ENCODE measurements at places on chromosomes 12 and 14.

- DNase-seq: no peak
Observed at GRCh38 chr12:122161682-122162081, 12.3 kb downstream of the IL31 start.

DNA sequence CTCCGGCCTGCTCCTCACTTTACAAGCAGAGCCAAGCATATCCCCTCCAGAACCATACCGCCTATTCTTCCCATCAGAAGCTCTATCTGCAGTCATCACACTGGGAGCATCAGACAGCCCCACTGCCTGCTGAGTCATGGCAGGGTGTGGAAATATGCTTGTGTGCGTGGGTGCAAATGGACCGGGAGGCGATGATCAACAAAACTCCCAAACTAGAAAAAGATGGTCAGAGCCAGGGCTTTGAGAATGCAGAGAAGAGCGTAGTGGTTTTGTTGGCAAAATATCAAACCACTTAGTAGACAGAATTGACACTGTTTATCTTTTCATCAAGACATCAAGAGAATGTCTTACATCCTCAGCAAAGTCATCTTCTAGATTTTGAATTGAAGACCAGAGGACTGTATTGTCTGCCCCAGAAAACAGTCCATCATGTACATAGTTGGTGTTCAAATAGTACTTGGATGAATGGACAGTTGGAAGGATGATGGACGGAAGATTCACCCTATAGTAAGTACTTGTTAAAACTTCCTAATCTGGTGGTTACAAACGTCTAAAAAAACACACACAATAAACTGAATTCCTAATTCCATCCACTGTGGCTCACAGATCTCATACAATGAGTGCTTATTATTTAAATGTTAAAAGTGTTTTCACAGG is 54.9 kb downstream of the VWF start:
- DNase-seq: no peak

- no peak for DNase-seq
Observed at GRCh38 chr12:66337381-66338010, 35.2 kb downstream of the HELB start.

GRCh38 chr14:35712466-35712865 is 96.6 kb downstream of the RALGAPA1 start:
- DNase-seq: no peak

GRCh38 chr12:115394496-115395220 is 710.7 kb upstream of the TBX3 start:
- no peak for DNase-seq

GRCh38 chr12:71558445-71558844 is 105.2 kb downstream of the ZFC3H1 start:
- DNase-seq: no peak

- DNase-seq: no peak
Observed at GRCh38 chr14:98408024-98408555, 863.9 kb downstream of the BCL11B start.

DNA sequence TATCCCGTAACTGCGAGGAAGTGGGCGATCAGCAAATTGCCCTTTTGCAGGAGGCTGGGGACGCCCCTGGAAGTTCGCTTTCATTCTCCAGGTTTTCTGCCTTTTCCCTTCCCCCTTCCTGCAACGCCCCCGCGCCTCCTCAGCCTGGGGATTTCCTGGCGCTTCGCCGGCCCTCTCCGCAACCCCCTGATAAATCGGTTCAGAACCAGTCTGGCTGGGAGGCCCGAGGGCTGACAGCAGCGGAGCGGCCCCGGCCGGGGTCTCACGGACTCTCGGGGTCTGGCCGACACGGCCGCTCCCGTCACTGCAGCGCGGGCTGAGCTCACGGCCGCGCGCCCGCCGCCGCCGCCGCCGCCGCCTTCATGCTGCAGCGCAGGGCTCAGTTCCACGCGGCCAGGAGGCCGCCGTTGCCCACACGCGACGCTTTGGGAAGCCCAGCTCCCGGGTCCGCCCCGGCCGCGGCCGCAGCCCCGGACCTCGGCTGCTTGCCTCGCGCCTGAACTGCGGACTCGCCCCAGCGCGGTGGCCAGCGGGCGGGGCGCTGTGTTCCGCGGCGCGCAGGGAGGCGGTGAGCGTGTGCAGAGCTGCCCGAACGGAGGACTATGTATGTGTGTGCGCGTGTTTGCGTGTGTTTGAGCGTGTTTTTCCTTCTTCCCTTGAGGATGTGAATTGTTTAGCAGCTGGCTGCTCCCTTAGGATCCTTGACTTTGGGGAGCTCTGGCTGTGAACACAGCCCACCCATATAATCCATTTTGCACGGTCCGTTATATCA is at the start of gene LRFN5:
Gene LRFN5, plus strand, starts transcription at position 345 of the 772 bp plus-strand sequence.
- no peak for DNase-seq

- no peak for DNase-seq
Observed at GRCh38 chr12:65454115-65454787, 175.8 kb downstream of the MSRB3 start.

DNA sequence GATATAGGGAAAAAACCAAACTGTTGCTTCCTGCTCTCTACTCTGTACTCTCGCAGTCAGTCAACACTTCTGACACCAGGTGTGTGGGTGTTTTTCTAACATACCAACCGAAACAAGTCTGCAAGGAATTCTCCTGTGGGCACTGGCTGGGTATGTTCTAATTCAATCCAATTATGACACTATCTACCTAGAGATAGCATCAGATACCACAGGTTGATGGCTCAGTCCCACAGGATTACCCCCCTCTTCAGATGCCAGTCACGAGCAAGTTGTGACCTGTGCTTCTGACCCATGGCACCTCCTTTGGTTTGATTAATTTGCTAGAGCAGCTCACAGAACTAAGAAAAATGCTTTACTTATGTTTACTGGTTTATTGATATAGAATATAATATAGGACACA is 78.3 kb downstream of the DYRK2 start:
- DNase-seq: no peak

DNA sequence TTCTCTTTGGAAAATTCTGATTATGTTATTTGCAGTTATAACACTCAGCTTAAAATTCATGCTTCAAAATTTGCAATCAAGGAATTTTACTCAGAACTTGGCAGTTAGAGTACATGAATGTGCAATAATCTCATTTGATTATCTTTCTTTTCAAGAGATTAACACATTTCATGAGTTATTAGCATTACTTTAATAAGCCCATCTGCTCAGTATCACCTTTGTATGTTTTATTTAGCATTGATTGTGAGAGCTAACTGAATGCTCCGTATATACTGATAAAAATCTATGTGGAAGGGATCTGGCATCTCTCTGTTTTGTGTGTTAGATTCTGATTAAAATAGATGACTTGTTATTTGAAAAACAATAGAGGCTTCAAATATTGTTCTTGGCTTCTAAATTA is 55.6 kb upstream of the CPNE8 start:
- DNase-seq: no peak

DNA sequence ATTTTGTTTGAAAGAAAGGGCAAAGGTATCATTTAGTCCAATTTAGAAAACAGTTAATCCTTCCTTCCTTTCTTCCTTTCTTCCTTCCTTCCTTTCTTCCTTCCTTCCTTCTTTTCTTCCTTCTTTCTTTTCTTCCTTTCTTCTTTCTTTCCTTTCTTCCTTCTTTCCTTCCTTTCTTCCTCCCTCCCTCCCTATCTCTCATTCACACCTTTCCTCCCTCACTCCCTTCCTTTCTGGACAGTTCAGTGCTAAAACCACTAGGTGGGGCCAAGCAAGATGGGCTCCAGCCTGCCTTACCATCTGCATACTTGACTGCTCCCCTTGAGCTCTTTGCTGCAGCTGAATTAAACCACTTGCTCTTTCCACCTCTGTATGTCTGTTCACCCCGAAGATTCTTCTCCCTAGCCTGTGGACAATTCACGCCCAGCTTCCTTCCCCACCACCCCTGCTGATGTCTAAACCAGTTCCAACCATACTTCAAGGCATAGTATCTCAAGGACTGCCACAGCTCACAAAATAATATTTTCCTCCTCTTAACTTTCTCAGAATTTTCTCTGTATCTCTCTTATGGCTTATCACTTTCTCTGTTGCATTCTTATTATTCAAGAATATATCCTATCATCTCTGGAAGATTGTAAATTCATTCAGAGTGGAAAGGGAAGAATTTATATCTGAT is 78.0 kb downstream of the DBX2 start:
- DNase-seq: no peak

DNA sequence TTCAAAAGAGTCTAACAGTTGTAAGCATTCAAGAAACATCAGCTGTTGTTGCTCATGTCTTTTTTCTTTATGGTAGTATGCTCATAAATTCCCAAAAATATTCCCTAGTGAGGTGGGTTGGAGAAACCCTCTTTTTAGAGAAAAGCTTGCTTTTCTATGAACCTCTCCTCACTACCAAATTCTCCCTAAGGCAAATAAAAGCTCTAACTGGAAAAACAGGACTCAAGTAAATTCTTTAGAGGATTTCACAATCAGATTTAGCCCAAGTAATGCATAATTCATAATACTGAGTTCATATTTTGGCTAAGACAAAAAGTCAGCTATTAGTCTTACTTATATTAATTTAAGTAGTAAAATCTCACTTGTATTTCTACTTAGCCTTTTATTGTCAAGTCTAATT is 59.1 kb downstream of the DIO2 start:
- DNase-seq: no peak

GRCh38 chr14:51614707-51615106 is 37.0 kb upstream of the FRMD6 start:
- DNase-seq: no peak

DNA sequence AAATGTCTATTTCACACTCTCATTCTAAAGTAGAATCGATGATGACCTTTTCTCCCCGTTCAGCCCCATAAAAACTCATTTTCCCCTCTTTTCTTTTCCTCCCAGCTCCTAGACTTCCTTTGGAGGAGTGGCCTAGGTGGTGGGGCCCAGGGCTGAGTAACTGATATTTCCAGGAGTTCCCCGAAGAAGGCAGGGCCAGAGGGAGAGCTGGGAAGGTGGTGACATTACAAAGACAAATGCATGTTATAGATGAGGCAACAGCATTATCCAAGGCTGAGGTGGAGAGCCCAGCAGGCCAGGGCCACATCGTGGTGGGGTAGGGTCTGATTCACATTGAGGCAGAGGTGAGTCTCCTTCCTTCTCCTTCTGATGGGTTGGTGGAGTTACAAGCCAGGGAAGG is 22.2 kb upstream of the HDAC7 start:
- DNase-seq: no peak

DNA sequence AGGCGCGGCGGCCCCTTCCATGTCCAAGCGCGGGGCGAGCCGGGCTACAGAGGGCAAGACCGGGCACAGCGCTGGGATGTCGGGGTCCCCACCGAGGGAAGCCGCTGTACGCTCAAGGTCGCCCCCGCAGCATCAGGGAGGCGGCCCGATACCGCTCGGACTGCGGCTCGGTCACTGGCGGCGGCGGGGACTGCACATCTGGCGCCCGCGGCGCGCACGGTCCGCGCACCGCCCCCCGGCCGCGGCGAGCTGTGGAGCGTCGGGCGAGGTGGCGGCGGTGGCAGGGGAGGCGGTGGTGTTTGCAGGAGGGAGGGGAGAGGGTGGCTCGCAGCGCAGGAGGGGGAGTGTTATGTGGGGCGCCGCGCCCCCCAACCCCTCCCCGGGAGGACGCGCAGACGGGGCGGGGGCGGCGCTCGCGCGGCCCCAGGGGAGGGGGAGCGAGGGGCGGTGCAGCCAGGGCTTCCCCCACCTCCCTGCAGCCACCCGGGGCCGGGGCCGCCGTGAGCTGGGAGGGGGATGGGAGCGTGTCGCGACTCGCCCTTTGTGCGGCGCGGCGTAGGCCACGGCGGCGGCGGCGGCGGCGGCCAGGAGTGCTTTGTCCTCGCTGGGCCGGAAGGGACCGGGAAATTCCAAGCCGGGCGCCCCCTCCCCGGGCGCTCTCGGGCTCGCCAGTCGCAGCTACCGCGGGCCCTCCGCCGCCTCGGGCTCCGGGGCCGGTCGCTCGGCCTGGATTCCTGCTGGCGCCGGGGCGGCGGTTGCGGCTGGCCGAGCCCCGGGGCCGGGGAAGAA is at the start of gene NUAK1:
Gene NUAK1, minus strand, starts transcription at position 322 of the 789 bp plus-strand sequence. Its CDS starts 301 bp downstream, at position 21.
- no peak for DNase-seq

DNA sequence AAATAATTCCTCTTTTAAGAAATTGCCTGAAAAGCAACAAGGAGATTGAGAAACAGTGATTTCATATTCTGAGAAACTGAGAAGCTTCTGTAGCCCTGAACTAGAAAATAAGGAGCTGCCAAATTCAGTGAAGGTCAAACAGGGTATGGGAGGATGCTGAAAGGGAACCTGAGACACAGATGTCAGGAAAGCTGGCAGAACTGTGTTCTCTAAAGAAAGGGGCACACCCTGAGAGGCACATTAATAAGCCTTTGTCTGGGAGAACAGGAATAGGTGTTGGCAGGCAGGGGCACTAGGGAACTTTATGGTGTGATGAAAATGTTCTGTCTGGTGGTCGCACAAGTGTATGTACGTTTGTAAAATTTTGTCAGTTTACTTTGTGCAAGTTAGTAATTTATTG is 29.6 kb downstream of the VRK1 start:
- no peak for DNase-seq

- DNase-seq: no peak
Observed at GRCh38 chr12:125134576-125134975, 69.3 kb downstream of the AACS start.

DNA sequence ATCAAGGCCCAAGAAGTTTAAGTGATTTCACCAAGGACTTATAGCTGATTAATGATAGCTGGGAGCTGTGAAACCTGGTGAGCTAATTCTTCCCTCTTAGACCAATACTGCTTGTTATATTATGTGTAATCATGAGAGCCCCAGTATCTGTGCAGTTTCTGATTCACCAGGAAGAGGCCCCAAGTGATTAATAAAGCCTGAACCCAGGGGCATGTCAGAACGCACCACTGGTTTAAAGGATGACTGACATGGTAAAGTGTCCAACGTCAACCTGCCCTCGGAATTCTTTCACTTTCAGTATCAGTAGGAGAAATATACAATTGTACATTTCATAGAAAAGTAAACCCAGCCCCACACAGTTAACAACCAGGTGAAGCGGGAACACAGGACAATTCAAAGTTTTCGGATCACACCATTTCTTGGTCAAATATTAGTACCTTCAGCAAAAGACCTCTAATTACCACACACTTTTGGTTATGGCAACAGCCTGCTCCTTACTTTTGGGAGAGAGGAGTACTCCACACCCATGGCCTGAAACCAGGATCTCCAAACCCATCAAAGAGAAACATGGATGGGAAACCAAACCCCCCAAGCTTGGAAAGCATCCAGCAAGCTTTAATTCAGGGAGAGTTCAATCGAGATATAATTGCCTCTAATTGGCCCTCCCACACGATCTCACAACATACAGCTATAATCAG is 28.5 kb downstream of the TMCC3 start:
- DNase-seq: no peak

DNA sequence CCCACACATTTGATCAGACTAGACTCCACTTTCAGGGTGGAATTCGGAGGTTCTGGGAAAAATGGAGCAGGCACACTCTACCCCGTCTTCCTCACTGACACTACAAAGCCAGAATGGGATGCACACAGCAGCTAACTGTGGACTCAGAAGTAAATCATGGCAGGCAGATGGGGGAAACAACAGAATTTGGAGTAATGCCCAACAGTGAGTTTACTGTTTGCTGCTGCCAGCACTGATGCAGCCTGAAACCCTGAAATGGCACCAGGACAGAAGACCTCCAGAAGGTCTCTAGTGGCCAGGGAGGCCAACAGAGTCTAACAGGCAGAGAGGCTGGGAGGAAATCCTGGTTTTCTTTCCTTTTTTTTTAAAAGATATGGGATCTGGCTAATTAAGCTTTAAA is 24.6 kb downstream of the KCTD10 start:
- no peak for DNase-seq

- no peak for DNase-seq
Observed at GRCh38 chr12:116080415-116080814, 197.1 kb downstream of the MED13L start.

Data from stimulated activated CD8-positive, alpha-beta memory T cell treated with anti-CD3 and anti-CD28 coated beads, Interleukin-2, amount 100 ng/mL, for 48 hours (primary cell).